Lower leg skin (tissue), 4 donors: ENCODE measurements at places on chromosomes 1 and 21. TPM values are rescaled to one million over a fixed set of nuclear protein-coding genes. Genes with fewer than 3 reads are reported as not detected.
A peak's percentile ranks its signal among the peaks of the same experiment; 100 is the strongest.

NTMT2 gene
- not detected for total RNA-seq

DNA sequence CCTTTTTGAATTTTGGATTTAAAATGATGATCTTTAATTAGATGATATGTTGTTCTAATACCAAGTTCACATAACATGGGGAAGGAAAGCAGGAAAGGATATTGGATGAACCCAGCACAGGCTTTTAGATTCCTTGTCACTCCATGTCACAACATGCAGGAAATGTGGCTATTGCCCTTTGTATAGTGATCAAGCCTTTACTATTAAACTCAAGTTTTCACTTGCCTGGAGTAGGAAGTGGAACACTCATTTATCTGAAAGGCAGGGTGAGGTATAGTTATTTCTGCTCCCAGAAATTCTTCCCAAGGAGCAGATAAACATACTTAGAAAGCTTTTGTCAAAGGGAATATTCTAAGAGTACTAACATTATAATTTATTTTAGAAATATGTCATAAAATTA lies 37.2 kb upstream of the BCAS2 start:
- DNase-seq: no peak

TFF2 gene
- not detected for total RNA-seq

GRCh38 chr1:240524356-240525069 lies 87.4 kb downstream of the GREM2 start:
- no peak for DNase-seq

SPATA17 gene
- total RNA-seq: 0.06 TPM

PRAMEF1 gene
- not detected for total RNA-seq

- no peak for DNase-seq
These were observed 22.7 kb downstream of the CLIC6 start for GRCh38 chr21:34691390-34692032.

DNA sequence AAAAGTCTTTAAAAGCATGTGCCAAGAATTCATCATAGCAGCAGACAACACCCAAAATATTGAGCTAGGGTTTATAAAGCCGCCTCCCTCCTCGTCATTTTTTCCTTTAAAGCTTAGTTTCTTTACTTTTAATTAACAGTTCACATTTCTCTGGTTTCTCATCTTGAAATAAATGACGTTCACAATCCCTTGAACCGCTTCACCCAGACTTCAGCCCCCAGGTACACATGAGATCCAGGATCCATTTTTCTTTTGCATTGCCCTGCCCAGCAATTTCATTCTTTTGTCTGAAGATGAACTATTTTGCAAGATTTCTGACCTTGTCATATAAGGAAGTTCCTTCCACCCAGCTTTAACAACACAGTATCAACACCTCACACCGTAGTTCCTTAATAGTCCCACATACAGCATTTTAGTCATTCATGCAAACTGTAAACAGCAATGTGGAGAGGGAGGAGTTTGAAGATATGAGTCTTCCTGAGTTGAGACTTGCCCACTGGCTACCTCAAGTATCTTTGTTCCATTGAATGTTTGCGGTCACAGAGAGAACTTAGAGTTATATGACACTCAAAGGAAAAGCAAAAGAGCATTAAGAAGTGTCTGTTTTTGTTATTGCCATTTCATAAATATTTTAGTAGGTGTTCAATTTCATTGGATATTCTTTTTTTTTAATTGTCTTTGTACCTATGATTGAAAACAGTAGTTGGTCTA lies 35.3 kb upstream of the CACYBP start:
- peak; percentile 17 for DNase-seq
